ENCODE measurements at places on chromosomes 11 and 22.

GRCh38 chr11:65452806-65453490 is 30.4 kb downstream of the NEAT1 start:
- no peak for DNase-seq

DNA sequence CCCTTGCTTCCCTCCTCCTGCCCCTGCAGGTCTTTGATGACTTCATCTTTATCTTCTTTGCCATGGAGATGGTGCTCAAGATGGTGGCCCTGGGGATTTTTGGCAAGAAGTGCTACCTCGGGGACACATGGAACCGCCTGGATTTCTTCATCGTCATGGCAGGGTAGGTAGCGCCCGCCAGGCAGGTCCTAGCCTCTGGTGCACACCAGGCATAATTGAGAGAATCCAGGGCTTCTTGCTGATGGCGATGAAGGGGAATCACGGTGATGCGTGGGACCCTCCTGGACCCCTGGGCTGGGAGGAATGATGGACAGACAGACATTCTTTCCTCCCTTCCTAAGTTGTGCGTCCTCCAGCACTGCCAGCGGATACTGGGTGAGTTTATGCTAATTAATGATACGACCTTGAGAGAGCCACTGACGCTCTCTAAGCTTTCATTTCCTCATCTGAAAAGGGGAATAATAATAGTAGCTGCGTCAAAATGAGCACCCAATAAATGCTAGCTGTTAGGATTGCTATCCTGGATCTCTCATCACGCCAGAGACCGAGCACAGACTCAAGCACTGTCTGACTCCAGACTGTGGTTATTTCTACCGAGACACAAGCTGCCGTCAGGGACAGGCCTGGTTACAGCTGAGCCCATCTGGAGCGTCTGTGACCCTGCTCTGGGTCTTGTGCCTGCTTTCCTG is 30.1 kb downstream of the CACNA1I start:
- DNase-seq: no peak

GRCh38 chr11:69094111-69094914 is 45.6 kb downstream of the TPCN2 start:
- DNase-seq: no peak

DNA sequence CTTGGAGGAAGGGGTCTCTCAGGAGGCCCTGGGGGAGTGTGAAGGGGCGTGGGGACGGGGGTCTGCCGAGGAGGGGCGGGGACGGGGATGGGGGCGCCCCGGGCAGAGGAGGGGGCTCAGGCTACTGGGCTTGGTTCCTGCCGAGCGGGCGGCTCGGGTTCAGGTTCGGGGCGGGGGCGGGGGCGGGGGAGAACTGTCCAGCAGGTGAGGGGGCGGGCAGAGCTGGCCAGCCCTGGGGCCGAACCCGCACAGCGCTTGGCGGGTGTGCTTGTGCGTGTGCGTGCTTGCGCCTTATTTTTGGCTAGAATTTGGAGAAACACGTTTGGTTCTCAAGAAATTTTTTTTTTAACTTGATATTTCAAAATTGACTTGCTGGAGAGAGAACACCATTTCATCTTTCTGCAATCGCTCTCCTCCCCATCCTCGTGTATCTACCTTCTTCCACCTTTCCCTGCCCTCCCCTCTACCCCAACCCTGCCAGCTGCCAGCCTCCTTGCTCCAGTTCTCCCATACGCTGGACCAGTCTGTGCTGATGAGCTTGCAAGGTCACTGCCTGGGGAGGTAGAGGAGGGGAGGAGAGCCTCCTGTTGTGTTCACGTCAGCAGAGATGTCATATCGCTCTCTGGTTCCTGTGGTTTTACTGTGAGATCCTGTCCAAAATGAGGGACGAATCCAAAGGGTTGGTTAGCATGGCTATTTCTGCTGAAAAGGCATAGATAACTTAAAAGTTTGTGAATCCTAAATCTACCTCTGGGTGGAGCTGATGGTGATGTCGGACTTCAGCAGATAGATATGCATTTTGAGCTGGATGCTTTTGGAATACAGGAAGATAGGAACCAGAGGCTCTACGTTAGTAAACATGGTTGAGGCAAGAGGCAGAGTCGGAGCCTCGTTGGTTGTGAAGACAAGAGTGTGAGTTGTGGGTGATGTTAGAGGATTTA is 668 bp downstream of the MADD start:
- DNase-seq: no peak

DNA sequence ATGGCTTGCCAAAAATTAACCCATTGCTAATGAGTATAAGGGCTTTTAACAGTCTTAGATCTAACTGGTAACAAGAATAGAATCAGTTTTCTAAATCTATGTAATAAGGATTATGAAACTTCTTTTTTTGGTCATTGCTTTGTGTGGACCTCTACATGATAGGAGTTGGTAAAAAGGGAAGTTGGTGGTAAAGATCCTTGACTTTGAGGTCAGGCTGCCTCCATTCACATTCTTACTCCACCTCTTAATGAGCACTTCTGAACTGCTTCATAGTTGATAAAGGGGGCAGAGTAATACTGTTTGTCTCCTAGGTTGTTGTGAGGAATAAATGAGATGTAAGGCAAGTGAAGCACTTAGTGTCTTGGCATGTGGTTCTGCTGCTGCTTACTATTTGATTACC is 10.6 kb downstream of the EIF3M start:
- no peak for DNase-seq

DNA sequence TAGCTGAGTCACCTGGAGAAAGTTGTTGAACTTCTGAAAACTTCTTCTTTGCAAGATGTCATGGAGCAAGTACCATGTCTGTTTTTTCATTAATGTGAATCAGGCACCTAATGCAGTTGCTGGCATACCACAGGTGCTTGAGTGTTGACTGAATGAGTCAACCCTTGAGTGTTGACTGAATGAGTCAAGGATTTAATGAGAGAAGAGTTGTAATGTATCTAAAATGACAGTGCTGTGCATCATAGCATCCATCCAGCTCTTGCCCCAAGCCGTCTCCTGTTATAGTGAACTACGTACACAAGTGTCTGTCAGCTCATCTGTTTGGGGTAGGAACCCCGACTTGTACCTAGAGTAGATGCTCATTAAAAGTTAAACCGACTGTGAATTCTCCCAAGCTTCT is 93.1 kb downstream of the CWC15 start:
- peak; percentile 41 for DNase-seq

- no peak for DNase-seq
These were observed 12.3 kb upstream of the MARK2 start for GRCh38 chr11:63826471-63827190.

- no peak for DNase-seq
These were observed 4.1 kb downstream of the LRRC32 start for GRCh38 chr11:76666408-76666807.
